ENCODE measurements at places on chromosomes 1 and 21. TPM values are rescaled to one million over a fixed set of nuclear protein-coding genes. Genes with fewer than 3 reads are reported as not detected.

GRCh38 chr1:14815175-14815877 lies 216.8 kb downstream of the KAZN start:
- DNase-seq = no peak

GRCh38 chr21:35149698-35150097 lies 100.6 kb upstream of the RUNX1 start:
- no peak for DNase-seq

DNA sequence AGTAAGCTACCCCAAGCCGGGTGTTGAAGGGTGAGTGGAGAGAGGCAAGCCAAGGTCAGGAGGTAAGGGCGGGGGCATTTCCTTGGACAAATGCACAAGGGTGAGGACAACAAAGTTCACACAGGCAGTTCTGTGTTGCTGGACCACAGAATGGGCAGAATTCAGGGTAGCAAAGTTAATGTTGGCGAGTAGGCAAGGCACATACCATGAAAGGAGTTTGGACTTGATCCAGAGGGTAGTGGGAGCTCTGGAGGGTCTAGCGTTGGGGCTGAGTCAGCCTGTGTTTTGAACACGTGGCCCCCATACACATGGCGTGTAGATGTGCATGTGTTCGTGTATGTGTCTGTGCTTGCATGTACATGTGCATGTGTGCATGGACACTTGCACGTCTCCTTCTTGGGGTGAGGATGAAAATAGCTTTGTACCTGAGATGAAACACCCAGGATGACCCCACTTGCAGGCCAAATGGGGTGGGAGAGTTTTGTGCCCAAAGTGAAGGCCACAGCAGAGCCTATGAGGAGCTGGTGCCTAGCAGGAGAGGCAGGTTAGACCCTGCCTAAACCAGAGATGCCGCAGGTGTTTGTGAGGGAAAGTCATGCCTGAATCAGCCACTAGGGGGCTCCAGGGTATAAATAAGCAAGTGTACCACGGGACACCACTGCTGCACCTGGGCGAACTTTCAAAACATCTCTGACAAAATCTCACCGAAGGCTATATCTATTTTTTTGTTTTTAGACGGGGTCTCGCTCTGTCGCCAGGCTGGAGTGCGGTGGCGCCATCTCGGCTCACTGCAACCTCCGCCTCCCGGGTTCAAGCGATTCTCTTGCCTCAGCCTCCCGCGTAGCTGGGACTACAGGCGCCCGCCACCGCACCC lies 21.8 kb downstream of the SLC27A3 start:
- no peak for DNase-seq

GRCh38 chr1:88009916-88010315 lies 674.2 kb upstream of the PKN2 start:
- no peak for DNase-seq

GRCh38 chr1:160131803-160132565 lies 16.4 kb downstream of the ATP1A2 start:
- DNase-seq = peak; percentile 75

DNA sequence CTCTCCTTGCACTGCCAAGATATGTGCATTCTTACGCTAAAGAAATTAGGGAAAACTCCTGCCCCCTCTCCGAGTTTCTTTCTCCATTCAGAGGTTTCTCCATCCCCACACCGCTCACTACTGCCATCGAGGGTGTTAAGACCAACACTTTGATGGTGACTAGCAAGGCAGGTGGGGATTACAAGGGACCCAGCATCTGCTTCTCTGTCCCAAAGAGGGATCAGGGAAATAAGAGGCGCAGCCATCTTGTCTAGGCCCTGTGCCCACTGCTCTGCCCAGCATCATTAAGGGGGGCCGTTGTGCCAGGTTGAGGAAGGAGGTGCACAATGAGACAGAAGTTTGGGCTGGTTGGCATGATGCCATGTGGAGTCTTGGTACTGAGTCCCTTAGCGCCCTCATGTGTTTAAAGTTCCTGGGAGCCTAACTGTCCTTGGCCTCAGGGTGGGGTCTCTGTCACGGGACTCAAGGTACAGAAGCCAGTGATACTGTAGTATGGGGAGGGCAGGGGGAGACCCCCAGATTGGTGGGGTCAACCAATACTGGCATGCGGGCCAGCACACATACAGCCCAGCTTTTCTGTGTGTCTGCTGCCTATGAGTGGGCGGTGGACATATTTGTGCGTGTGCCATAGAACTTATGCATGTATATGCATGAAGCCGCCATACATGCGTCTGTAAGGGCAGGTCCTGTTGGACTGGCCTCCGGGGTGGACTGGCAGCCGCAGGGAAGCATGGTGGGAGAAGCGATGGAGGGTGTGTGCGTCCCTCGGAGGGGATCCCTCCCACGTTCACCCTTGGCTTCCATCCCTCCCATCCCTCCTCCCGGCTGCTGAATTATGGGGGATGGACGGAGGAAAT lies 5.5 kb downstream of the EFNA3 start:
- no peak for DNase-seq

DNA sequence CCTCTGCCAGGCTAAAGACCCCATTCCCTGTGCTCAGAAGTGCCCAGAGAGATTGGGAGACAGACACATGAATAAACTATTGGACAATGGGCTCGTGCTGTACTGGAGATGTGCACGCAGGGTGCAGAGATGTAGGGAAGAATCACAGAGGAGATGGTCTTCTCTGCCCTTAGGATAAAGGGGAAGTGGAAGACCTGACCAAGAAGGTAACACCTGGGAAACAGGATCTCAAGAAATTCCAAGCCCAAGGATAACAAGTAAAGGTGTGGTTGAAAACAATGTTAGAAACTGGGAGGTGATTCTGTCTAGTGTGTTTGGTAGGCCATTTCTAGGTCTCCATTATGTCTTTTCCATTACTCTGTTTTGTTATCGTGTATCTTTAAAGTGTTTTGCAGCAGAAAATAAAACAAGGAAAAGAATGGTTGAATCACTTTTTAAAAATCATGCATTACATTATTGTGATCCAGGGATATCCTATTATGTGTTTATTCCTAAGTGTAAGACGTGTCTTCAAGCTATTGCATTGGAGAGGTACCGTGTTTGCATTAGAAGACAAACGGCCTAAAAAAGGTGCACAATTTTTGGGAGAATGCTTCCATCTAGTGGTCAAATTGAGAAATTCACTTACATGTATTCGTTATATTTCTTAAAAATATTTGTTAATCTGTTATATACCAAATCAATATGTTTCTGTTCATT lies 40.8 kb upstream of the KCTD3 start:
- DNase-seq = no peak

GRCh38 chr1:113133038-113133437 lies 60.0 kb downstream of the LRIG2 start:
- no peak for DNase-seq

GRCh38 chr1:27284425-27285273 lies 37.3 kb upstream of the TMEM222 start:
- DNase-seq = peak; percentile 88

- no peak for DNase-seq
These were observed 34.9 kb upstream of the VASH2 start for GRCh38 chr1:212915245-212916091.

DNA sequence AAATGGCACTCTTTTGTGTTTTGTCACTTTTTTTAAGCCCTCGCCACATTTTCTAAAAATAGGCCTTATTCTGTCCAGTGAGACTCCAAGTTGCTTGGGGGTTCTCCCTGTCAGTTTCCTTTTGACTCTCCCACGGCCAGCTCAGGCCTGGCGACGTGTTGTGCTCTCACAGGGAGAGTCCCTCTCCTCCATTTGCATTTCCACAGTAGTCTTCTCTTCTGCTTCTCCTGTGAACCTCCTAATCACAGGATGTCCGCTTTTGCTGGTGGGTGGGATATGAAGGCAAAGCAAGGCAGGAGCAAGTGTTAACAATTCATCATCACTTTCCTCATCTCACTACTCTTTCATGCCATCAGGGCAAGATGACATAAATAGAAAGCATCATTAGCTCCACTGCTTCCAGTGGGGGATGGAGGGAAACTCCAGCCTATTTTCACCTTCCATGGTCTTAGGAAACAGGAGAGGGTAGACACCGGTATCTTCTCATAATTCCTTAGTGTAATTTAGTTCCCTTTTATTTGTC lies 99.8 kb downstream of the INTS7 start:
- no peak for DNase-seq

Gene SLC9A1
- total RNA-seq = 20.2 TPM

Gene RHD
- not detected for total RNA-seq

Gene SRGAP2
- total RNA-seq = 20.7 TPM

Gene PIK3R3
- 22.6 TPM for total RNA-seq

Gene C1QTNF12
- 0.57 TPM for total RNA-seq

Gene TMEM269
- not detected for total RNA-seq

All from Right ventricle myocardium inferior (tissue), 1 donor.